Retinal pigment epithelial cell (primary cell): ENCODE measurements at places on chromosomes 3 and 15.

GRCh38 chr3:115165266-115165665, 18.2 kb upstream of the ZBTB20 start:
- no peak for DNase-seq

- DNase-seq: no peak
Measured at GRCh38 chr3:137509354-137510045, 254.6 kb upstream of the SOX14 start.

- no peak for DNase-seq
Measured at GRCh38 chr3:120192579-120192978, 92.4 kb downstream of the GPR156 start.

GRCh38 chr3:58688574-58688973, 22.0 kb upstream of the FAM3D start:
- DNase-seq: no peak

DNA sequence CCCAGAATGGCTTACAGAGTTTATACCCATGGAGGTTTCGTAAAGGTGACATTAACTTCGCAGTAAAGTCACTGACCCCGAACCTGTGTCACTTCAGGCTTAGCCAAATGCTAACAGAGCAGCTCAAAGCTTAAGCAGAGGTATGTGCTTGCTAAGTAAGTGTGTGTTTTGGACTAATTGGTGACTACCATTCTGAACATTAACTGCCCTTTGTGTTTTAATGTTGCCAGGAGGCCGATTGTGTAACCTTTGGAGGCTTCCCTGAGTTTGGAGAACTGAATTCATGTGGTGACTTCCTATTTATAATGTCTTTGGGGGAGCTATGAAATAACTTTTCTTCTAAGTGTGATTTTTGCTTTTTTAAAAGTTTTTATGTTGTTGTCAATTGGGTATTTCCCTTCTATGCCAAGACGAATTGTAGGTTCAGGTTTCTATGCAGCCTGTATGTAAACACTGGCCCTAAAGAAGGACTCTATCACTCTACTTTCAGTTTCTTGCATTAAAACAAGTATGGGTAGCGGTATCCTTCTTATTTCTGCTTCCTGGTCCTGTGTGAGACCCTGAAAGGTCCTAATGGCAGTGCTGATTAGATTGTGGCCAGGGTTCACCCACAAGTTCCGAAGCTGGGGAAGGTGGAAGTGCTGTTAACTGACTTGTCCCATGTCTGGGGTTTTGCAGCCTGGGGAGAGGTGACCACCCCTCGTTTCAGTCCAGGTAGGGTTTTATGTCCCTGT, 86.3 kb downstream of the IGF1R start:
- DNase-seq: no peak

GRCh38 chr3:145088917-145089316, 1072.1 kb downstream of the PLOD2 start:
- no peak for DNase-seq

DNA sequence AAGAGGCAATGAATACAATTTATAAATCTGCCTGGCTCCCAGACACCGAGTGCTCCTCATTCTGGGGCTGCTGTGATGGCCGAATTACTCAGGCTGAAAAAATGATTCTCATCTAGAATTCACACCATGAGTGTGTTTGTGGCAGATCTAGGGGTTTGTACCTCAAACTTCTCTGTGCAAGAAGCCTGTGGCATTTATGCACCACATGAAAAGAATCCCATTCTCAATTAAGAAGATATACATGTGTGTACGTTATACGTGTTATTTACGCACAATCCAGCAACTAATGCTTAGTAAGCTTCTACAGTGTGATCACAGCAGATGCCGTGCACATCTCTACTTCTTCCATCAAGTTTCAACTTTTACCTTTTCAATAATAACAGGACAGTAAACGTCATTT, 476.8 kb downstream of the SHQ1 start:
- DNase-seq: no peak

GRCh38 chr15:70090436-70091296, 7.1 kb downstream of the TLE3 start:
- no peak for DNase-seq

- DNase-seq: no peak
Measured at GRCh38 chr3:88912294-88912877, 195.0 kb upstream of the EPHA3 start.

GRCh38 chr3:18725668-18726407, 300.7 kb upstream of the SATB1 start:
- DNase-seq: no peak

- no peak for DNase-seq
Measured at GRCh38 chr3:125058959-125059358, 3.2 kb upstream of the HEG1 start.

GRCh38 chr3:700514-700913, 392.3 kb upstream of the CNTN6 start:
- no peak for DNase-seq

DNA sequence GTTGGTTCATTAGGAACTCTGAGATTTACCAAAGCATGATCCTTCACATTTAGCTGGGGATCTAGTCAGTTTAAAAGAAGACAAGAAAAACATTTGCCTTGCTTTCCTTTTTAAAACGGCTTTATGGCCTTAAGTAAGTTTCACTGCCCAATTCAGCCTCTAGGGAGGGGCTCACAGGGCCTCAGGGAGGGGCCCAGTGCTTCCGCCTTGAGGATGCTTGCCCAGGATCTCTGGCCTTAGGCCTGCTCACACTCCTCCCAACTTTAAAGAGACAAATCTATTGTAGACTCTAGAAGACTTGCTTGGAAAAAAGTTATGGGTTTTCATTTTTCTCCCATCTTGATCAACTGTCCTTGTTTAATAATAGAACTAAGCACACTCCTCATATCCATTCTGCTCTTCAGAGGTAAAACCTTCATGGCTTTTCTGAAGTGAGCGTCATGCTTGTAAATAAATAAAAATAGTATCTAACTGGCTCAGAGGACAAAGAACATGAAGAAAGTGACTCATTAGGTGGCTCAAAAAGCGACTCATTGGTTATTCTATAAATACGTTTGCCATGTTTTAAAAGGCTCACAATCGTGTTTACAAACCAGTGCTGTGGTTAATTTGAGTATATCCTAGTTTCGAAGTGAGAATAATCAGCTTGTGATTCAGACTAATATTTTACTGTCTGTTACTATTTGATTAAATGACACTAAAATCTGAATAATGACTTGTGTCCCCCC, 13.7 kb downstream of the PDHB start:
- no peak for DNase-seq
